Activated effector memory CD4-positive, alpha-beta T cell treated with Interleukin-2 at 50 U/mL for 16 hours (primary cell): ENCODE measurements at places on chromosomes 4 and X.

- DNase-seq, result no peak
These were observed 600.5 kb upstream of the GRIA3 start for GRCh38 chrX:122583551-122583950.

- no peak for DNase-seq
These were observed 64.3 kb downstream of the TASL start for GRCh38 chrX:30513284-30513683.

GRCh38 chrX:21747558-21747957 is 10.4 kb downstream of the SMPX start:
- no peak for DNase-seq

- DNase-seq, result no peak
These were observed 67.4 kb downstream of the EDNRA start for GRCh38 chr4:147548256-147548655.

GRCh38 chr4:45987858-45988257 is 136.0 kb downstream of the GABRG1 start:
- DNase-seq, result no peak

GRCh38 chr4:54371173-54371572 is 142.1 kb downstream of the PDGFRA start:
- no peak for DNase-seq

GRCh38 chr4:175412746-175413145 is 399.3 kb downstream of the GPM6A start:
- DNase-seq, result no peak

DNA sequence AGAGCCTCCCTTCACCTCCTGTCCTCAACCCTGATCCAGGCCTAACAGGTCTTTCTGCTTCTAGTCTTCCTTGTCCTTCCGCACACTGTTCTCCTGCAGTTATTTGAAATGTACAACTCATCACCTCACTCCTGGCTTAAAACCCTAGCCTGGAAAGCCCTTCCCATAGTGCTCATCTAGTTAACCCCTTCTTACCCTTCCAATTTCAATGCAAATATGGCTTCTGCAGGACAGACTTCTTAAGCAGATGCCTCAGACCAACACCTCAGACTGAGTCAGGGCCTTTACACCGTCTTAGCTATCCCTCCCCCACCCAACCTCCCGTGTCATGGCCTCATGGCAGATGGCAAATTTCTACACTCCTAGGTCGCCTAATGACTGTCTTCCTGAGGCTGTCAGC is 130.4 kb downstream of the BCOR start:
- no peak for DNase-seq

DNA sequence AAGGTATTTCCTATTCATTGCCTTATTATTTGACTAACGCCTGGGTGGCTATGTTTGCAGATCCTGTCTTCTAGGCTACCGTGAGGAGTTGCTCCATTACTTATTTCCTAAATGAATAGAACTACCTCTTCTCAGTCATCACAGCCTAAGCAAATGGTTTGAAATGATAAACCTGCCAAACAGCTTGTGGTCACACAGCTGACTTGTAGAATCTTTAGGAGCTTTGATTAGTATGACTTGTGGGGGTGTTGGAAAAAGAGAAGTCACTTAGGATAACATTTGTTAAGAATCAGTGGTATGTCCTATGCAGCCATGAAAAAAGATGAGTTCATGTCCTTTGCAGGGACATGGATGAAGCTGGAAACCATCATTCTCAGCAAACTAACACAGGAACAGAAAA is 169.3 kb downstream of the PPARGC1A start:
- DNase-seq, result no peak

DNA sequence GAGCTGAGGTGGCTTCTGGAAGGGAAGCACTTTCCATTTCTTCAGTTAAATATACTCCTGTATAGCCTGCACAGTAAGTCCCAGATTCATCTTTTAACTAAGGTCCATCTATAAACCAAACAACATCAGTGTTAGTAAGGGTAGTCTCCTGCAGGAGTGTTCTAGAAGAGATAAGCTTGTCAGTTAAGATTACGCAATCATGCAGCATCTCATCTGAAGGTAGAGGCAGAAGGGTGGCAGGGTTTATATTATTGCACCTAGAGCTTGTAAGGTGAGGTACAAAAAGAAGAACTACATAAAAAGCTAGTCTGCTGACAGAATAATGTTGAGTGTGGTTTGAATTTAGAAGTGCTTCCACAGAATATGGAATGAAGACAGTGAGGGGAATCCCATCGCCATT is 44.0 kb downstream of the NUDT10 start:
- DNase-seq, result no peak

- no peak for DNase-seq
These were observed 736.9 kb upstream of the HS3ST1 start for GRCh38 chr4:12165616-12166015.

- no peak for DNase-seq
These were observed 56.0 kb upstream of the CDX4 start for GRCh38 chrX:73390628-73391567.

DNA sequence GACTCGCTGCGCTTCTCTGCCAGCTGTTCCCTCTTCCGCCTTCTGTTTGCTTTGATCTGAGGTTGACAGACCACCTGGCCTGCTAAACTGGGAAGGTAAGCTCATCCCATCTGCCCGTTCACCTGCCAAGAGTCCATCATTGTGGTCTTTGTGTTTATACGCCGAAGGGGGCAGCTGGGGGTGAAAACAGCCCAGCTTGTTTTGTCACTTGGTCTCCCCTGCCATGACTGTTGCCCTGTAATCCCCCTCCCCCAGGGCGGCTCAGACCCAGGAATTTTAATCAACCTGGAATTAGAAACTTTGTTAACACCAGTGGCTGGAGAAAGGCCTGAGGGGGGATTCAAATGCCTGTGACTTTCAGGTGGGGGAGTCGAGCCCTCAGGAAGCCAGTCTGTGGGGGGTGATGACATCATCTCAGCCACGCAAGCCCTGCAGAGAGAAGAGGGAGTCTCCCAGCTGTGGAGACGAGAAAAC is 333.3 kb downstream of the BCOR start:
- DNase-seq, result no peak

GRCh38 chr4:148375584-148375983 is 66.6 kb downstream of the NR3C2 start:
- DNase-seq, result no peak

DNA sequence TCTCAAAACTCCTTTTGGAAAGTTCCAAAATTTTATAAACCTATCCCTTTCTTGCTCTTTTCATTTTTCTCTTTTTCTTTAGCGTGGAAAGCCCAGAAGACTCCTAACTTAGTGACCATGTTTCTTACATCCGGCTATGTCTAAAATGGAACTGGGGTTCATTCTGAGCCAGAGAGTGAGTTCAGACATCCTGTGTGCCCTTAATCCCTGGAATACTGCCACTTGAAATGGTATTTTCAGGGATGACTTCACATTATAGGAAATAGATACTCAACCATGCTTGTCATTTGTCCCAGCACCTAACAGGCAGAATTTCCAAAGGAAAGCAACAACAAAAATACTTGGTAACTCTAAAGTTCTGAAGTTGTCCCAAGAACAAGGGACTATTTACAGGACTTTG is 379.6 kb downstream of the ARHGAP24 start:
- DNase-seq, result no peak

DNA sequence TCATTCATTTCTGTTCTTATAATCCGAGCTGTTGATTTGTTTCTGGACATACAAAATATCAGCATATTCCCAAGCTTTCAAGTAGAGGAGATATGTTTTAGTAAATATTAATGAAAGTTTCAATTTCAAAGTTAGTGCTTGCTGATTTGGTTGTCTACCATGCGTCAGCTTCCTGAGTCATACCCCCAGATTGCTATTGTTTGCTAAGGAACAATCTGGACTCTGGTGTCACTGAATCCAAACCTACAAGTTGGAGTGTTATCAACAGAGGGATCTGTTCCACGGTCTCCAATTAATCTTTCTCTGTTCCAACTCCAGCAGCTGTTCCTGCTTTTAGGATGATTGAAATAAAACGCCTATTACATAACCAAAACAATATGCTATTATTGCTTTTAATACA is 96.1 kb upstream of the FAM9A start:
- DNase-seq, result no peak

DNA sequence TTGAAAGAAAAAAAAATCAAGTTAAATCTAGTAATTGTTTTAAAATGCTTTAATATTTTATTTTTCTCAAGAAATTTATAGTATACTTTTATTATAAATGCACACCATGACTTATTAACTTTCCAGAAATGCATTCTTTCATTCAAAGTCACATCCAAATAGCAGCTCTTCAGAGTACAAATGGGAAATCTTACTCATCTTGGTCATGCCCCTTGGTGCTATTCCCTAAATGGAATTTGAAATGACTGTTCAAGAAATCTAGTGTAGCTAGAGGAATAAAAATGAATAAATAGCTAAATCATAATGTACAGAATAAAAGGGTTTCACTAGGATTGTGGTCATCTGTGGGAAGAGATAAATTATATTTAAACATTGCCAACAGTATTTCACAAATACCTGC is 1139.7 kb downstream of the PCDH18 start:
- no peak for DNase-seq

GRCh38 chrX:40922307-40922706 is 162.9 kb upstream of the USP9X start:
- DNase-seq, result no peak

DNA sequence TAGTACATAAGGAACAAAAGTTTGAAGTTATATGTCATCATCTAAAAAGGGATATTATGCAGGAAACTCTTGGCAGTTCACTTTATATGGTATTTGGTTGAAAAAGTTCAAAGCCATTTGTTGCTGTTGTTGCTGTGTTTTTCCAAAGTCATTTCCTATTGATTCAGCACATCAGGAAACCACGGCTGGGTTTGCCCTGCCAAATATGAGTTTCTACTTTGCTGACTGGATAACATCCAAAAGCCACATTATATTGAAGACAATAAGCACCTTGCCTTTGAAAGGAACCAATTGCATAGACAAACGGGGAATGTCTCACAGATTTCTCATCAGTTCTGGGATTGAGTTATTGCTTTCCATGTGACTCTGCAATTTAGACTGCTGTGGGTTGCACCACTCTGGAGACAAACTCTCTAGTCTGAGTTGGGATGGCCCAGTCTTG is 206.1 kb downstream of the SLC39A8 start:
- no peak for DNase-seq
